ENCODE measurements at places on chromosomes 16 and 17.

DNA sequence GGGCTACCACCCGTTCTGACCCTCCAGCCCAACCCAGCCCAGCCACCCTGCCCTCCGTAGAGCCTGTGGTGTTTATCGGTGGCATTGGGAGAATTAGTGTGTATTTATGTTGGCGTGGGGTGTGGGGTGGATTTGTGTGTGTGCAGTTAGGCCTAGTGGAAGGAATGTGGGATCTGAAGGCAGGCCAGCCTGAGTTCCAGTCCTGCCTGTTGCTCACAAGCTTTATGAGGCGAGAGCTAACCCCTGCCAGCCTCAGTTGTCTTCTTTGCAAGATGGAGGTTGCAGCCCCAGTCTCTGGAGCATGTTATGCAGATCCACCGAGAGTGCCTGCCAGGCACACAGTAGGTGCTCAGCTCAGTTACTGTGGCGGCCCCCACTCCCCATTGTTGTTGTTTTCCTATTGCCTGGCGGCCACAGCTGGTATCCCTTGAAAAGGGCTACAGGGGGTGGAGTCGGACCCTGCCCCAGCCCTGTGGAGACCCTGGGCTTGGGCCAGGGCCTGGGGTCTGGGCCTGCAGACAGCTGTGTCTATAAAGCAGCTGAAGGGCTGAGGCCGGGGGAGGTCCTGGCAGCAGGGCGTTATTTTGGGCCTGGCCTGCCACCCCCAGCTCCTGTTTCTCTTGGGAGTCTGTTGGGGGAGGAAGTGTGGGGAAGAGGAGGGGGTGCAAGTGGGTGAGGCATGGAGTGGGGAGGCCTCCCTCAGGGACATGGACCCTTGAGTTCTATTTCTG lies 5.1 kb downstream of the ERBB2 start:
- DNase-seq: no peak

- no peak for DNase-seq
These were observed 132.9 kb downstream of the USP31 start for GRCh38 chr16:23016368-23016767.

DNA sequence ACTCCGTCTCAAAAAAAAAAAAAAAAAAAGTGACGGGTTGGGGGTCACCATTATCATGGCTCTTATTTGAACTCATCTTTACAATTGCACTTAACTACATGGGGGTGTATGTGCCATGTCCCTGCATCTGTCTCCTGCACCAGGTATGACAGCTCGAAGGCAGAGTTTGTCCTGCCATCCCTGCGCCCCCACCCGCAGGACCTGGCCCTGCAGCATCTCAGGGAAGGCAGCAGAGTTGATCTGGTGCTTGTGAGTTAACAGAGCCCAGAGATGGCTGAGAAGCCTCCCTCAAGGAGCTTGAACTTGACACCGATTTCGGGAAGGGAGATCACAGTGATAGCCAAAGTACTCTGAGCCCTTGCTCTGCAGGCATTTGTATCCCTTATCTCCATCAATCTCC lies 44.8 kb downstream of the C16orf82 start:
- DNase-seq: no peak

DNA sequence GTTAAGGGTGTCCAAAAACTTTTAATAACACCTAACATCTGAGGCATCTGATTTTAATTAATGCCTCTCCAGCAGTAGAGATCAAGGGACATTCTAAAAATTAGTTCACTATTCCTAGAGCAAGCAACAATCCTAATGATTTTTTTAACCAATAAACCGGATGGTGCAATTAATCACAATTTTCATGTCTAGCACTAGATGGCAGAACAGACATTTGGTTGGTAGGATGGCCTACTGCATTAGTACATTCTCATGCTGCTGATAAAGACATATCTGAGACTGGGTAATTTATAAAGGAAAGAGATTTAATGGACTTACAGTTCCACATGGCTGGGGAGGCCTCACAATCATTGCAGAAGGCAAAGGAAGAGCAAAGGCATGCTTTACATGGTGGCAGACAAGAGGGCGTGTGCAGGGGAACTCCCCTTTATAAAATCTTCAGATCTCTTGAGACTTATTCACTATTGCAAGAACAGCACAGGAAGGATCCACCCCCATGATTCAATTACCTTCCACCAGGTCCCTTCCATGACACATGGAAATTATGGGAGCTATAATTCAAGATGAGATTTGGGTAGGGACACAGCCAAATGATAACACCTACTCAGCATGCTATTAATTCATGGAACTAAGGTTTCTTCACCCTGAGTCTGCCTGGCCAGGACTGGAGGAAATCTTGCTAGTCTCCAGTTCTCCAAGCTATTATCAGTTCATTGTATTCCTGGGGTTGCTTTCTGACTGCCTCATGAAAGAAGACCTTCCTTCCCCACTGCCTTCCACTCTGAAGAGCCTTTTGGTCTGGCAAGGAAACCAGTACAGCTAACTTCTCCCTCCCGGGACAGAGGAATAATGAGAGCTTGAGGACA lies 24.8 kb downstream of the HS3ST3A1 start:
- no peak for DNase-seq

DNA sequence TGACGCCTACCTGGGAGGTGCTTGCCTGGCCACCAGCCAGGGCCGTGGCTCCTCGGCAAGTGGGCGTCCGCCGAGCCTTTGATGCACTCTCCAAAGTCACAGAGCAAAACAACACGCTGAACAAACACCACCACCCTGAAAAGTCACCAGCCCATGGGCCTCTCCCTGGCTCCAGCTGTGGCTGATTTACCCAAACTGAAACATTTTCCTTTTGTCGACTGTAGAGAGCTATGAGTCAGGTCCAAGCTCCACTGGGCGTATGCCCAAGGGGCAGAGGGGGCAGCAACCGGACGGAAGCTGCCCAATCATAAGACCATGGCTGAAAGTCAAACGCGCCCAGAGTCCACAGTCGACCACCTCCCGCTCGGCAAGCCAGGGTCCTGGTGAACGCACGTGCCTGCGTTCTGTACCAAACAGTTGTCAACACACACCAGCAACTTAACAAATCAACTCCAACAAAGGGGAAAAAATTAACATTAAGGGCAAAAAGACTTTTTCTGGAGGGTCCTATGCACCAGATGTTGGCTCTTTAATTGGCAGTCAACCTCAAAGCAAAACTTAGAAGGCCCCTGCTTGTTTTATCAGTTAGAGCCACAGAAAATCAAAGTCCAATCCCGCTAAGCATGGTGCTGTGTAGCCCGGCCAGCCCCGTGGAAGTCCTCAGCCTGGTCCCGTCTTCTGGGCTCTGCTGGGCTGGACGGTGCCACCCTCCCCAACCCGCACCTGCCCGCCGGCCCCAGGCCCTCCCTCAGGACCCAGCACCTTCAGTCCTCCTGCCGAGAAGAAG lies 47.3 kb downstream of the TBC1D16 start:
- no peak for DNase-seq

GRCh38 chr17:10803830-10804475 lies at the start of gene TMEM238L:
TMEM238L (minus strand) TSS chr17:10804099; CDS start chr17:10803963, 136 bp downstream.
- no peak for DNase-seq

- DNase-seq: no peak
These were observed 35.5 kb downstream of the GAN start for GRCh38 chr16:81350306-81350615.

DNA sequence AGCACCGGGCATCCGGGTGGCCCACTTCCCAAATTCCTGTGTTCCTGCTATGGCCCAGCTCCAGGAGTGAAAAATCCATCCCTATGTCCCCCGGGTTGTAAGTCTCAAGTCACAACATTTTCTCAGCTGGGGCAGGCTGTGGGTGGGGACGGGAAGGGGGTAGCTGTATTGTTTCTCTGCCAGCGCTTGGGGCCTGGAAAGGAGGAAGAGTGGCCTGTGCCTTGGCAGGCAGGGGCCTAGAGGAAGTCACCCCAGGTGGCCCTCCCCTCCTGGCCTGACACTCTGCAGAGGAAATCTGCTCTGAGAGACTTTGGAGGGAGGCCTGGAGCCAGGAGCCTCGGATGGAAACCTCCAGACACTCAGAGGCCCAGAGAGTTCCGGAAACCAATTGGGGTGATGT lies 10.6 kb upstream of the SCN4A start:
- no peak for DNase-seq

- DNase-seq: no peak
These were observed 188.4 kb upstream of the NLRP1 start for GRCh38 chr17:5772720-5773119.

GRCh38 chr17:56880133-56880532 lies 33.7 kb downstream of the TRIM25 start:
- DNase-seq: no peak

- no peak for DNase-seq
These were observed 8.7 kb downstream of the TBX21 start for GRCh38 chr17:47741793-47742145.

DNA sequence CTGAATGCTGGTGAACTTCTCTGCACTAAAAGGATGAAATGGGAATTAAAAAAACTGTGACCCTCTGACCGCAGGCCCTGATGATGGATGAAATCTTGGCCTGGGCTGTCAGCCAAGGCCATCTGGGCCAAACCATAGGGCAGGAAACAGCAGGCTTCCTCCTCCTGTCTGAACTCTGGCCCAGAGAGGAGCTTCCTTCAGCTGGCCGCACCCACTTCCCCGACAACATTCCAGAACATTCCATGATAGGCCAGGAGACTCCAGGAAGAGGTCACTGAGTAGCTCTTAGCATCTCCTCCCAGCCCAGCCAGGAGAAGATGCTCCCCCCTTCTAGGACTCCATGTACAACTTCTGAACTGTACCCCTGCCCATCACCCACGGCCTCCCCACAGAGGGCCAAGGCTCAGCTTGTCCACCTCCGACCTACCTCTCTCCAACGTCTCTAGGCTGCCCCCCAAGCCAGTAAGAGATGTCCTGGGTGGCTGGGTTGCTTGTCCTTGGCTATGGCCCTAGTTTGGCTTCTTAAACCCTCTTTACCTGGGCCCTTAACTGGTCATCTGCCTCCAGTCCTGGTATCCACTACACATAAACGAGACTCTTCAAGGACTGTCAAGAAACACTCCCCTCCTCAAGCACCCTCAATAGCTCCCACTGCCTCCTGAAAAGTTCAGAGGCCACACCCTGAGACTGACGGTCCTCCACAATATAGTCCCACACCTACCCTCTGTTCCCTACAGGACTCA lies 1.7 kb downstream of the RPH3AL start:
- no peak for DNase-seq

GRCh38 chr16:4839942-4840341 lies 7.1 kb downstream of the GLYR1 start:
- no peak for DNase-seq

- DNase-seq: no peak
These were observed 12.8 kb upstream of the SLC38A8 start for GRCh38 chr16:84055366-84055765.

GRCh38 chr17:17886726-17887125 lies 49.9 kb upstream of the SREBF1 start:
- DNase-seq: no peak

- DNase-seq: no peak
These were observed 121.0 kb upstream of the NLRP1 start for GRCh38 chr17:5705081-5705875.

DNA sequence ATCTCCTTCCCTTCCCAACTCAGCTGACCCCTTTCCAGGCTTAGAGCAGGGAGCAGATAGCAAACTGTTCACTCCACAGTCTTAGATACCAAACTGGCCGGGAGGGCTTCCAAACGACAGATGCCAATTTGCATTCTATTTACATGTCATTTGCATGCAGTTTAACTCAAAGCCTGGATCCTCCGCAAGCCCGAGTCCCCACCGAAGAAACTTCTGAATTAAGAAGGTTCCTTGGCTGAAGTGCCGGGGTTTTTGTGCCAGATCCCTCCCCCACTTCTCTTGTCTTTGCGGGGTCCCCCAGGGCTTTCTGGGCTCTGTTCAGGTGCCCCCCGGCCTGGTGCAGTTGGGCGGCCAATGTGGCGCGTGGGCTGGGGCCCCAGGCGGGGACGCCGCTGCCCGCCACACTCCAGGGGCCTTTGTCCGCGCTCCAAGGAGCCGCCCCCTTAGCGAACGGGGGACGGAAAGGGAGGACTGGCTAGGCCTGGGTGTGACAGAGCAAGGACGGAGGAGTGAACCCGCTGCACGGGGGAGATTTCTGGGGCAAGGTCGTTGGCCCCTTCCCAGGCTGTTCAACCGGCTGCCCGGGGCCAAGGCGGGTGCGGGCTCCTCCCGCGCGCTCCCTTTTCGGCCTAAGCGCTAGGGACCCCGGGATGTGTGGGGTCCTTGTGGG lies 1.2 kb downstream of the GPRC5B start:
- DNase-seq: no peak

- no peak for DNase-seq
These were observed 125.9 kb downstream of the MAP2K6 start for GRCh38 chr17:69540356-69540755.

GRCh38 chr16:27805828-27806351 lies 255.9 kb downstream of the KATNIP start:
- no peak for DNase-seq

DNA sequence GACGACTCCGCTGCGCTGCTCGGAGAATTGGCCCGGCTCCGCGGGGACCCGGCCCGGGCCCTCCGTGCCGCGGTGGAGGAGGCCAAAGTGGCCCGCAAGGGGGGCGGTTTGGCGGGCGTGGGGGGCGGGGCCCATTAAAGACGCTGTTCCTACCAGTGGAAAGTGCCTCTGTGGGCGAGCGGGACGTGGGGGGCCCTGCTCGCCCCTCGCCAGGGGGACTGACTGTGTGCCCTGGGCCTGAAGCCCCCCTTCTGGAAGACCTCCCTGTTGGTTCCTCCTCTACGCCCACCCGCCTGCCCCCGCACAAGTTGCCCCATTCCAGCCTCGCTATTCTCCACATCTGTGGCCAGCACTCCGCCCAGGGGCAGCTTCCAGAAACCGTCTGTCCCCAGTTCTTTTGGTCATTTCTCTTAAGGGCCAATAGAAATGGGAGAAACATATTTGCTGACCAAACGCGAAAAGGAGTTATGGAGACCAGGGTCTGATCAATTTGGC lies 1.9 kb upstream of the FGF11 start:
- DNase-seq: no peak

DNA sequence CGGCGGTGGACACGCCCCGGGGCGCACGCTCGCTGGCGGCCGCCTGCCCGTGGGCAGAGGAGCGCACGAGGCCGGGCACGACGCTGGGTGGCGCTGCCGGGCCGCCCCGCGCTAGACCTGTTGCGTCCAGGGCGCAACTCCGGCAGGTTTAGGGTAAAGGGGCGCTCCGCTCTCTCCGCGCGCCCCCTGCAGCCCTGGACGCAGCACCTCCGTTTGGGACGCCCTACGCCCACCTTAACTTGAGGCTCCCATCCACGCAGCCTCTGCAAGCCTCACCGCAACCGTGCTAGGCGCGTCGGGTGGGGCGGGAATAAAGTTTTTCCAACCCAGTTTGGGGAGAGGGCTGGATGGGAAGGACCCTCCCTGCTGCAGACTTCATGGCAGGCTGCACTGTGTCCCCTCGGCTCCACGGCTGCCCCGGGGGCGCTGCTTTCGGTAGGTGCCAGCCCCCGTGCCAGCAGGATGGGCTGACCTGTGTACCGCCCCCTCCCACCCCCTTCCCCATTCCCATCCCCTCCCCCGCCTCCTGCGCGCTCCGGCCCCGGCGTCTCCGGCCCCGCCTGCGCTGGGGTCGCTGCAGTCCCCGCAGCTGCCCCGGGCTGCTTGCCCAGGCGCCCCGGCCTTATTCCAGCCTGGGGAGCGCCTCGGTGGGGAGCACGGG lies at the start of gene SYT17:
SYT17 (plus strand) TSS at position 531 of the 661 bp plus-strand sequence. CDS start 407 bp downstream, outside the sequence.
- DNase-seq: peak; percentile 69
